PC-9 (cell line): ENCODE measurements at places on chromosomes 2 and 18. TPM values are rescaled to one million over a fixed set of nuclear protein-coding genes. Genes with fewer than 3 reads are reported as not detected.

The KCNS3 gene
- 28.8 and 34.9 TPM in 2 replicates for total RNA-seq

The MDH1B gene
- 2.7 and 4.1 TPM in 2 replicates for total RNA-seq

The ERMN gene
- not detected in 2 replicates for total RNA-seq

The UGT1A5 gene
- 71.3 and 91.2 TPM in 2 replicates for total RNA-seq

The SCG2 gene
- total RNA-seq = 0.48 and 0.81 TPM in 2 replicates

The CNDP1 gene
- total RNA-seq = not detected in 2 replicates

The PDCD1 gene
- total RNA-seq = not detected in 2 replicates

The SLC5A7 gene
- total RNA-seq = not detected in 2 replicates

The ST8SIA5 gene
- total RNA-seq = not detected in 2 replicates

The SKOR2 gene
- not detected in 2 replicates for total RNA-seq

The CAVIN2 gene
- 2.3 and 2.5 TPM in 2 replicates for total RNA-seq

The RAB6D gene
- total RNA-seq = not detected in 2 replicates

The CASP8 gene
- total RNA-seq = 42.4 and 48.2 TPM in 2 replicates

The ARHGEF4 gene
- 16.1 and 20.0 TPM in 2 replicates for total RNA-seq

The GFPT1 gene
- 58.3 and 60.2 TPM in 2 replicates for total RNA-seq
